CD4-positive, alpha-beta T cell treated with Interleukin-2 at 100 ng/mL for 4 hours (primary cell): ENCODE measurements at places on chromosomes 4 and X.
A peak's percentile ranks its signal among the peaks of the same experiment; 100 is the strongest.

GRCh38 chr4:77849278-77849965, 13.2 kb upstream of the MRPL1 start:
- no peak for DNase-seq

DNA sequence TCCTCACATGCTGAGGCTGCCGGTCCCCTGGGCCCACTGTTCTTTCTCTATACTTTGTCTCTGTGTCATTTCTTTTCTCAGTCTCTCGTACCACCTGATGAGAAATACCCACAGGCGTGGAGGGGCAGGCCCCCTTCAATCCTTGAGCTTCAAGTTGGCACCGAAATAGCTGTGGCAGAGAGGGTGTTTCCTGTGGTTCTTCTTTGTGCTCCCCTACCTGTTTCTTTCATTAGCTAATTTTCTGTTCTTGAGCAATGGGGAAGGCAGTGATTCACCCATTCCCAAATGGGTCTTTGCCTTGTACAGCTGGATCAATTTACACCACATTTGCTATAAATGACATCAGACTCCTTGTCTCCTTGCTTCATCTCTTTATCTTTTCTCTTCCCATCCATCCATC, 2.1 kb upstream of the CYSLTR1 start:
- DNase-seq, result peak; percentile 33

DNA sequence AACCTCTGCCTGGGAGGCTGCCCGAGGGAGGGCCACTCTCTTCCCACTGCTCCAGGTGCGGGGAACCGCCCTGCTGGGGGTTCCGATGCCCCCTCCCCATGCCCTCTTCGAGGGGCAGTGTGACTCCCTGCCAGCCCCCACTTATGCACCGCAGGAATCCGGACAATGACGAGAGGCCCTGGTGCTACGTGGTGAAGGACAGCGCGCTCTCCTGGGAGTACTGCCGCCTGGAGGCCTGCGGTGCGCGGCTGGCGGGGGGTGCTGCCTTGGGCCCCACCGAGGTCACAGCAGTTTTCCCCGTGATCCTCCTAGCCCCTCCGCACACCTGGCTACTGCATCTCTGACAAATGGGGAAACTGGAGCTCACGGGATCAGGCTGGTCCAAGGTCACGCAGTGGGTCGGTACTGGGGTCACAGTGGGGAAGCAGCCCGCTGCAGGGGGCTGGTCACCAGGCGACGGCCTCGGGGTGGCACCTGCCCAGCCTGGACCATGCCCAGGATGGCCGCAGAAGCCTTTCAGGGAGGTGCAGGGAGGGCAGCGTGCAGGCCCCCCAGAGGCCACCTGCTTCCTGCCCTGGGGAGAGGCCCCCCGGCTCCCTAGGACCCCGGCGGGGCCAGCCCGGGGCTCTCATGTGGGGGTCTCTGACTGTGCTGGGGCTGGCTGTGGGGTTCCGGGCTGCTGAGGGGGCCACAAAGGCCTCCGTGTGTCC, 3.5 kb downstream of the HGFAC start:
- no peak for DNase-seq

- DNase-seq, result no peak
These were observed 70.7 kb upstream of the HPGD start for GRCh38 chr4:174592985-174593335.

- no peak for DNase-seq
These were observed 137.8 kb upstream of the GPR101 start for GRCh38 chrX:137171626-137172025.

DNA sequence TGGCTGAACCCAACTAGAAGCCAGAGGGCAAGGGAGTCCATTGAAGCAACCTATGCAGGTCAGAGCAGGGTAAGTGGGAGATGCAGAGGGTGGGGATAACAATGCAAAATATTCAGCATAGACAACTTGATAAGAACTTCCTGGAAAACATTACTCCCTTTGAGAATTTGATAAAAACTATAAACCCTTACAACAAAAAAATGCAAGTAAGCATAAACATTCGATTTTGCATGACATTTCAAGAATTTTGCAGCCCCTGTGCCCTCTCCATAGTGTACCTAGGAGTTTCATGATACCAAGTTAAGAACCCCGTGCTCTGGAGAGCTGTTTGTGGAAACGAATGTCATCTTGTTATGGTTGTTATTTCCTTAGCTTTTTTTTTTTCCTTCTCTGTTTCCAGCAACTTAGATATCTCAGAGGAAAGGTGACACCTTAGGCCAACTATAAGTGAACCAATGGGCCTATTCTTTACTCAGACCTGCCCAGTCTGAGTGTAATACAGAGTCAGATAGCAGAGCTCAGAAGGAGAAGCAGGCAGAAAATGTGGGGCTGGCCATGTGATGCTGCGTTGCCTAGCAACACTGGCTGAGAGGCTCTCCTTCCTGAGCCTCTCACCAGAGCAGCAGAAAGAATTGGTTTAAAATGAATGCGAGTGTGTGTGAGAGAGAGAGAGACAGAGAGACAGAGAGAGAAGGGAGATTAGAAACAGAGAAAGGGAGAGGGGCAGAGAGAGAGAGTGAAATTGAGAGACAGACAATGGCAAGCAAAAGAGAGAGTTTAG, 36.7 kb upstream of the GABRQ start:
- no peak for DNase-seq

DNA sequence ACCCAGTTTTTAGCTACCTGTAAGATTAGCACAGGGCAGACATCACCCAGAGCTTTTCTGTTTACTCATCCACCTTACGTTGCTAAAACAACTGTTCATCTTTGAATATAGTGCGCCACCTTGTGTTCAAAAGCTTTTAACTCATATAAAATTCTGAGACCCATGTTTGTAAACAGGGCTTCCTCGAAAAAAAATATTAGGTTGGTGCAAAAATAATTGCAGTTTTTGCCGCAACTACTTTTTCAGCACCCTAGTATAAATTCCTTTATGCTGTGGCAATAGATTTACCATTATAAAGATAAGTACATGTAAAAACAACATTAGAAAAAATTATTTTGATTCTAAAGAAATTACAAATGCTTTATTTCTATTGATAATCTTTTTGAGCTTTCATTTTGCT, 147.9 kb downstream of the LRBA start:
- DNase-seq, result peak; percentile 88

DNA sequence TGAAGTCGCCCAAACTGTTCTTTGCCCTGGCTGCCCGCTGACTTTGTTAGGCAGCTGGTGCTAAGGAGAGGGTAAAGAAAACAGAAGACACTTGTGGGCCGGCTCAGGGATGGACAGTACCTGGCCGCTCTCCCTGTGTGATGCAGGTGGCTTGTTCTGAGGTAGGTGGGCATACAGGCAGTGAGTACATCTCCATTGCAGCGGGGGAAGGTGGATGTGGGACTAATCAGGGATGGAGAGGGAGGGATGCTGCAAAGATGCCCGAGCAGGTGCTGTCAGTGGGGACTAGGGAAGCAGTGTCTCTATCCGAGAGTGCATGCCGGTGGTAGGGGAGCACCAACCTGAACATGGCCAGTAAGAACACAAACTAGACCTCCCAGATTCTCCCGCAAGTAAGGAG, 67.0 kb downstream of the SORBS2 start:
- DNase-seq, result no peak

DNA sequence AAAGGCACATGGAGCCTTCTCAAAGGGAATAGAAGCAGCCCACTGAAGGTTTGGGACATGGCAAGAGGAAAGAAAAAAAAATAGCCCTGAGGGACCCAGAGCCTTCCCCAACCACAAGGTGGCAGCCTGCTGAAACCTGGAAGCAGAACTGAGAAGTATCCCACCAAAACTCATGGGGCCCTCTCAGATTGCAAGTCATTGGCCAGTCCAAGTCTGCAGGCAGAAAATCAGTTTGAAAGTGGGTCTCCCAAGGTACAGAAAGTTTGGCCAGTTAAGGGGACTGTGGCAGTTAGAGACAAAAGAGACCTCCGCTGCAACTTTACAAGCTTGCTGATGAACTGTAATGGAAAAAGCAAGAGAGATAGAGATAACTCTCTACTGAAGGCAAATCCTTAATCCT, 155.8 kb downstream of the ANTXR2 start:
- DNase-seq, result peak; percentile 42

DNA sequence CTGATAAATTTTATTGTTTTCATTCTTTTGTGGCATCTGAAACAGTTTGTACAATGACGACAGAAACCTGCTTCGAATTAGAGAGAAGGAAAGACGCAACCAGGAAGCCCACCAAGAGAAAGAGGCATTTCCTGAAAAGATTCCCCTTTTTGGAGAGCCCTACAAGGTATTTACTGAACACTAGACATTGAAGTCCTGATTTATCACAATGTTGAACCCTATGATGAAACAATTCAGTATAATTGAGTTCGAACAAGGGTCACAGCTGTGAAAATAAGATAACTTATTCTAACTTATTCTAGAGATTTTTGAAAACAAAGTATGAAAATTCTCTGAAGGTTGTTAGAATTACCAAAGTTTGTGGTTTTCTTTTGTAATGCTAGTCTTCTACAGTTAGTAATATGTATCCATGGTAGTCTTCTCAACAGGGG, 111.3 kb downstream of the AFF1 start:
- DNase-seq, result no peak

- no peak for DNase-seq
These were observed 53.2 kb upstream of the C4orf54 start for GRCh38 chr4:99710681-99711345.

- no peak for DNase-seq
These were observed 103.6 kb downstream of the FAM13A start for GRCh38 chr4:88953400-88953799.

- DNase-seq, result no peak
These were observed 43.2 kb upstream of the CCDC149 start for GRCh38 chr4:24956091-24956490.

DNA sequence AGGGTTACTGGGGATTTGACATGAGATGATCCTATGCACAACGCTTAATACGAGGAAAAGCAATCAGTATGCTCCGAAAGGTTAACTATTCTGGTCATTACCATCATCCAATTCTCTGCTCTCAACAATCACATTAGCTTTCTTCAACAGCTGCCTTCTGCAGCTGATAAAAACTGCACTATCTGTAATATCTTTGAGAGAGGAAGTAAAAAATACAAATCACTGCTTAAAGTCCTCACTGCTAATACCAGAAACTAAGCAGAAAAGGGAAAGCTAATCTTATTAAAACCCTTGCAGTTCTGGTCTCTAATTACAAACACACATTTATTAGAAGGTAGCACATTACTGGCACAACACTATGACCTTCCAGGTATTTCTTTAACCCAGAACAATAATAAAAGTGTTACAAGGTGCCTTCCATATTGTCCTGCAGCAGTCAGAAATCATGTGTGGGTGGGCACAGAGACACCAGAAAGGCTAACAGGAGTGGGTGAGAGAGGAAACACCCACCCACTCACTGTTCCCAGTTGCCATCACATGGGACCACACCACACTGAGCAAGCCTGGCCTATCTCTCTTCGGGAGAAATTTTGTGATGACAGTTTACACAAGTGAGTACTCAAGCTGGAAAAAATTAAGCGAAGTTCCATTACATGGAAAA, 71.0 kb downstream of the RELL1 start:
- no peak for DNase-seq

DNA sequence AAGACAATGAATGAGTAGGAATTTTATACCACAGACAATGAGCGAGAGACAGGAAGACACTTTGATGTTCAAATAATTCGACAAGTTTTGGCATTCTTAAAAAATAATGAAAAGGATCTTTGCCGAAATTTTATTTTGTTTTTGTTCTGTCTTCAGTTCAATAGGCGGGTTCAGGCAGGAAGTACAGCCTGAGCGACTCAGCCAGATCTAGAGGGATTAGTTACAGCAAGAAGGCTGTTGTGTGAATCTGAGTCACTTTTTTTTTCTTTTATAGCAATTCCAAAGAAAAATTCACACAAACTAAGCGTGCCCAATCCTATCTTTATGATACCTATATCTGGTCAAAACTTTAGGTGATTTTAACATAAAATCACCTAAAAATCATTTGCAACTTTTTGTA, 505.4 kb upstream of the FAM241A start:
- DNase-seq, result no peak

DNA sequence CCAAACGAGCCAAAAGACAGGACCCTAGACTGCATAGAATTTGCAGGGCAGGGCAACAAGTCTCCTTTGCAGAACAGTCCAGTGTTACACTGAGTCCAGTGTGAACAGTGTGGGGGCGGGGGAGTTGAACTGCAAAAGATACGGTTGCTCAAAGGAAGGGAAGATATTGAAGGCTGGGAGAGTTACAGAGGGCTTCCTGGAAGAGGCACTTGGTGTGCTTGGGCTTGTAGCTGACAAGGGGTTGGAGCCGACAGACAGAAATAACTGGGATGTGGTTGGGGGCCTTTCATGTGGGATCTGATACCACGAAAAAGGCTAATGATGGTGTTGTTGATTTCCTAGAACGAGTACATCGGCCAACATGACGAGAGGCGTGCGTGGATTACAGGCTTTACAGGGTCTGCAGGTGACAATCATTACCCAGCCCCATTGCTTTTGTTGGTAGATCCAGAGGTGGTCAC, 6.1 kb downstream of the XPNPEP2 start:
- peak; percentile 62 for DNase-seq

DNA sequence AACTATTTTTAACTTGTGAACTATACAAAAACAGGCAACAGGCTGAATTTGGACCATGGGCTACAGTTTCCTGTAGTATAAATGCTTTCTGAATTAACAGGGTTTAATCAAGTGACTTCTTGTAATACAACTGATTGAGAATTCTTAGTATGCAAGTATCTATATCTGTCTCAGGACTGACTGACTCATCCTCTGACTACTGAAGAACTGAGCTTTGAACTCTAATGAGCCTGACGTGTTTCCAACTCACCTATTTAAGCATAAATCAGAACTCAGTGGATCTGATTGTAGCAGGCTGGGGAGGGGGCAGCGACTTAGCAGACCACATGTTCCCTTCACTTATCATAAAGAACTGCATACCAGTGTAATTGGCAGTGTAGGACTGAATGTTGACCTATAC, 7.8 kb downstream of the SPATA4 start:
- DNase-seq, result no peak

- DNase-seq, result no peak
These were observed 133.7 kb downstream of the DCLK2 start for GRCh38 chr4:150211799-150212445.

DNA sequence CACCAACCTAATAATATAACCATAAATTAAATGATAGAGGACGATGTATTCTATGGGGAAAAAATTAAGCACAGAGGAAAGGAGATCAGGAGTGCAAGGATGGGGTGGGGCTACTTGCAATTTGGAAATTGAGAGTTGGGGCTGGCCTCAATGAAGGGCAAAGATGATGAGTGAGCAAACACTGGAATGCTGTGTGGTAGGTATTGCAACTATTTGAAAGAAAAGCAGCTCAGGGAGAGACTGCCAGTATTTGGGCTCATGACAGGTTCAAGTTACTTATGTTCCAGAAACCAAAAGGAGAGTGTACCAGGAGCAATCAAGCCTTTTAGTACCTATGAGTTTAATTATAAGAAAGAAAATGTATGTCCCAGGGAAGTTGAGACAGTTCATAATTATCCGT, 47.4 kb downstream of the ASIC5 start:
- DNase-seq, result no peak
